ENCODE measurements at places on chromosomes 5 and 9. TPM values are rescaled to one million over a fixed set of nuclear protein-coding genes. Genes with fewer than 3 reads are reported as not detected.

The GTF3C5 gene
- 68.8 TPM for total RNA-seq

The CTNND2 gene
- not detected for total RNA-seq

The SOX30 gene
- 0.06 TPM for total RNA-seq

The NUDT12 gene
- total RNA-seq: 1.4 TPM

The DOLPP1 gene
- total RNA-seq: 17.7 TPM

The NR6A1 gene
- 1.7 TPM for total RNA-seq

The BTNL8 gene
- not detected for total RNA-seq

All from A549 treated with RU486 at 1 μM for 4 hours (cell line).